ENCODE measurements at places on chromosomes 12 and 14. TPM values are rescaled to one million over a fixed set of nuclear protein-coding genes. Genes with fewer than 3 reads are reported as not detected.

The CEBPE gene
- total RNA-seq = not detected

The OR8S1 gene
- total RNA-seq = not detected

The TMEM132D gene
- total RNA-seq = not detected

The SMIM41 gene
- total RNA-seq = not detected

The EFS gene
- 0.14 TPM for total RNA-seq

The KRT83 gene
- not detected for total RNA-seq

The MGP gene
- total RNA-seq = not detected

The VCPKMT gene
- total RNA-seq = 9.7 TPM

The CRIP2 gene
- total RNA-seq = 1.5 TPM

The BDKRB2 gene
- 1.4 TPM for total RNA-seq

The RAPGEF3 gene
- total RNA-seq = 2.3 TPM

The CLEC6A gene
- total RNA-seq = not detected

The TDG gene
- 28.4 TPM for total RNA-seq

The MYF5 gene
- total RNA-seq = not detected

The DLK1 gene
- not detected for total RNA-seq

The KLRC3 gene
- total RNA-seq = not detected

The SDR9C7 gene
- total RNA-seq = not detected

The OR4E2 gene
- total RNA-seq = not detected

The RNASE7 gene
- not detected for total RNA-seq

The DMAC2L gene
- total RNA-seq = 25.8 TPM

The SIX4 gene
- total RNA-seq = 4.8 TPM

The DNAJC22 gene
- total RNA-seq = 40.6 TPM

The BMAL2 gene
- total RNA-seq = 35.4 TPM

The CSRP2 gene
- 27.9 TPM for total RNA-seq

The COX8C gene
- total RNA-seq = not detected

The ZNF385A gene
- 8.4 TPM for total RNA-seq

The ZC3H10 gene
- 3.5 TPM for total RNA-seq

The IL31 gene
- total RNA-seq = not detected

The NEK9 gene
- 64.0 TPM for total RNA-seq

The SLCO1A2 gene
- total RNA-seq = 1.1 TPM

The APPL2 gene
- total RNA-seq = 49.2 TPM

The DPF3 gene
- total RNA-seq = not detected

The ABCC9 gene
- 123 TPM for total RNA-seq

The KRT6C gene
- not detected for total RNA-seq

The TAPBPL gene
- 9.7 TPM for total RNA-seq

The MFAP5 gene
- total RNA-seq = 0.61 TPM

The TMTC3 gene
- total RNA-seq = 31.9 TPM

The GYS2 gene
- total RNA-seq = 0.66 TPM

The TSPAN19 gene
- not detected for total RNA-seq

The KCNJ8 gene
- total RNA-seq = 88.7 TPM

The HHIPL1 gene
- total RNA-seq = 2.9 TPM

The SERPINA6 gene
- total RNA-seq = 0.32 TPM
